ENCODE measurements at places on chromosomes 13 and 19. TPM values are rescaled to one million over a fixed set of nuclear protein-coding genes. Genes with fewer than 3 reads are reported as not detected.
A peak's percentile ranks its signal among the peaks of the same experiment; 100 is the strongest.

Gene SMIM24
- total RNA-seq: not detected

DNA sequence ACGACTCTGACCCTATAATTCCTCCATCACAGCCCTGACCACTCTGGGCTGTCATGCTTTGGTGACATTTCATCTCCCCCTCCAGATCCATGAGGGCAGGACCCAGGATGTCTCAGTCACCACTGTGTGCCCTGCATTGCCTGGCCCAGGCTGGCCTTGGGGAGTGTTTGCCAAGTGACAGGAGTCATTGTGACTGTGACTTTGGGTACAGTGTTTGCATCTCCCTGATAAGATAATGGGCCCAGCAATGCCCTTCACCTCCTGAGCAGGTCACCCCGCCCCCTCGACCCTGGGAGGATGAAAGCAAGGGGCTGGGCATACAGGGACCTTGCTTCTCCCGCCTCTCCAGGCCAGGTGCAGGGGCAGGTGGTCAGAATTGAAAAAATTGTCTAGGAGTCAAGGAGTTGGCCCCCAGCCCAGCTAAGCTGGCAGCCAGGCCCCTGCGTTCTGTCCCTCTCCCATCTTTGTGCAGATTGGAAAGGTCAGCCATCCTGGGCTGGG is 5.9 kb upstream of the ATP4A start:
- H3K27me3 ChIP-seq: no peaks in the 10 kb centered on the region
- no peaks in the 10 kb centered on the region for H3K4me1 ChIP-seq
- no peak overlapping the region for H3K27ac ChIP-seq
- no peak for DNase-seq
- H3K4me3 ChIP-seq: no peak overlapping the region

- H3K27me3 ChIP-seq: no peaks in the 10 kb centered on the region
- H3K4me1 ChIP-seq: no peaks in the 10 kb centered on the region
- DNase-seq: no peak
- H3K27ac ChIP-seq: no peak overlapping the region
- no peak overlapping the region for H3K4me3 ChIP-seq
Observed at GRCh38 chr13:37905736-37906135, 36.2 kb upstream of the TRPC4 start.

DNA sequence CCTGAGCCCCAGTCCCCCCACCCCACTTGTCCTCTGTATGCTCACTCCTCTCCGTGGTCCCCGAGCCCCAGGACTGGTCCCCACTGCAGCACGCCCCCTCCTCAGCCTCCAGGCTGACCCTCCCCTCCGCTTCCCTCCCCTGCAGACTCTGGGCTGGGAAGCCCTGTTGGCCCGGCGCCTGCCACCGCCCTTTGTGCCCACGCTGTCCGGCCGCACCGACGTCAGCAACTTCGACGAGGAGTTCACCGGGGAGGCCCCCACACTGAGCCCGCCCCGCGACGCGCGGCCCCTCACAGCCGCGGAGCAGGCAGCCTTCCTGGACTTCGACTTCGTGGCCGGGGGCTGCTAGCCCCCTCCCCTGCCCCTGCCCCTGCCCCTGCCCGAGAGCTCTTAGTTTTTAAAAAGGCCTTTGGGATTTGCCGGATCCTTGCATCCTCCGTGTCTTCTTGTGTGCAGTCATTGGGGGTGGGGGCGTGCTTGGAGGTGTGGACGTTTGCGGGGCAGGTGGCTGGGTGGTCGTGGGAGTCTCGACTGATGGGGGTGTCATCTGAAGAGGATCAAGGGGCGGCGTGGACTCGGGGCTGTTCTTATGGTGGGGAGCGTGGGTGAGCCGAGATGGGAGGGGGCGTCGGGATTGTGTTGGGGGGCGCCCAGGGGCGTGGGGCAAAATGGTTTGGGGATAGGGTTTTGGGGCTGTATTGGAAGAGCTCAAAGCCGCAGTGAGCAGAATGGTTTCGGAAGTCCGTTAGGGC is 3.5 kb downstream of the PTGER1 start:
- H3K4me3 ChIP-seq: no peak overlapping the region
- no peak overlapping the region for H3K27ac ChIP-seq
- no peak for DNase-seq
- peaks cover 15% of the 10 kb centered on the region for H3K4me1 ChIP-seq

DNA sequence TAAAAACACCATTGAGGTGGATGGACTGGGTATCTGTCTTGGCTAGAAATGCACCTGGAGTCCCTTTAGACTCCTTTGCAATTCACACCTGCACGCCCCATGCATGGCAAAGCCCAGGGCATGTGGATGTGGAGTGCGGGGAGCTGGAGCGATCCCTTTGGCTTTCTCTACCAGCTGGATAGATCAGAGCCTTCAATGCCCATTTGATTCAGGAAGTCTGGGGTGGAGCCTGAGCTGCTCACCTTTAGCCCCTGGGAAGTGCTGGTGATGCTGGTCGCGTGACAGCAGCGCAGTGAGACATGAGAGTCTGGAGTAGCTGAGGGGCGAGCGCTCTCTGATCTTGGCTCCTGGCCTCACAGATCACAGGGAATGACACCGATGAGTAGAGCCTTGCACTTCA is 4.8 kb upstream of the ZNF536 start:
- H3K36me3 ChIP-seq: no peaks in the 10 kb centered on the region
- no peaks in the 10 kb centered on the region for H3K4me1 ChIP-seq
- DNase-seq: no peak
- H3K27me3 ChIP-seq: no peaks in the 10 kb centered on the region
- H3K27ac ChIP-seq: no peak overlapping the region
- no peak overlapping the region for H3K4me3 ChIP-seq

Gene SPATA13
- total RNA-seq: 3.5 TPM

GRCh38 chr13:33016414-33017322 is at the start of gene KL:
TSS of gene KL (plus strand) at chr13:33016423. CDS start at chr13:33016441, 18 bp downstream.
- peak within 1 kb of the TSS; percentile 61 for H3K4me3 ChIP-seq
- DNase-seq: no peak
- peaks cover 12% of the 10 kb centered on the region for H3K27me3 ChIP-seq
- H3K27ac ChIP-seq: peak within 1 kb of the TSS; percentile 78
- H3K4me1 ChIP-seq: no peaks in the 10 kb centered on the region

DNA sequence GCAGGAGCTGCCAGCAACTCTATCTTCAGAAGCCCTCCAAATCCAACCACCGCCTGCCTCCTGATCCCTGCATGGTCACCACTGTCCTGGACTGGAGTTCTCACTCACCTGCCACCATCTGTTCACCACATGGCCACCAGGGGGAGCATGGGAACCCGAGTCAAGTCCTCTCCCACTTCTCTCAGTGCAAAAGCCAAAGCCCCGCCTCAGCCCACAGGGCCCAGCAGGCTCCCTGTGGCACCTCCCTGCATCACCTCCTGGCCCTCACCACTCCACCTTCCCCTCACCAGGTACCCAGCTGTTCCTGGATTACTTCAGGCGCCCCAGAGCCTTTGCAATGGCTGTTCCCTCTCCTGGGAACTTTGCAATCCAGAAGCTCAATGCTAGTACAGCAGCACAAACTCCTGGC is 5.3 kb downstream of the DHPS start:
- no peak overlapping the region for H3K27ac ChIP-seq
- H3K4me3 ChIP-seq: no peak overlapping the region
- peaks cover 78% of the 10 kb centered on the region for H3K36me3 ChIP-seq
- peak; percentile 57 for DNase-seq
- H3K27me3 ChIP-seq: no peaks in the 10 kb centered on the region
- peaks cover 12% of the 10 kb centered on the region for H3K4me1 ChIP-seq

- no peaks in the 10 kb centered on the region for H3K36me3 ChIP-seq
- DNase-seq: no peak
- no peak overlapping the region for H3K27ac ChIP-seq
- no peaks in the 10 kb centered on the region for H3K4me1 ChIP-seq
- H3K27me3 ChIP-seq: no peaks in the 10 kb centered on the region
Observed at GRCh38 chr13:69857183-69857821, 250.3 kb upstream of the ATXN8OS start.

DNA sequence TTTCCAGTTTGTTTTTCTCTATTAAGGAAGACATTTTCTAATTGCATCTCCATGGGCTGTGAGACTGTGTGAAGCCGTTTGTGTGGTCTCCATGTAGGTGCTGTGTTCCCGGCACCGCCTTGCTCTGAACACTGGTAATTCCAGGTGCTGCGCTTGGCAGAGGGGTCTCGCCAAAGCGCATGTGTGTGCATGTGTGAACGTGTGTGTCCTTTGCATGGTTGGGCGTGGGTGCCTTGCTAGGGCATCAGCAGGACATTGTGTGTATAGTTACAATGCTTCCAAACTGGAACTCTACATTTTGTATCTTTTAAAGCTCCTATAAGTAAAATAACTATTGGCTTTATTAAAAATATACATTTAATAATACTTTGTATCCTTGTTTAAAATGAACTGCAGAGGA is 9.8 kb upstream of the GPI start:
- no peak for DNase-seq
- no peak overlapping the region for H3K27ac ChIP-seq
- no peaks in the 10 kb centered on the region for H3K27me3 ChIP-seq
- no peak overlapping the region for H3K4me3 ChIP-seq

Gene ZNF525
- 0.29 TPM for total RNA-seq

Gene HSPB6
- total RNA-seq: 99.1 TPM

- no peak overlapping the region for H3K4me3 ChIP-seq
- no peak overlapping the region for H3K27ac ChIP-seq
- H3K27me3 ChIP-seq: no peaks in the 10 kb centered on the region
- no peak for DNase-seq
- no peaks in the 10 kb centered on the region for H3K36me3 ChIP-seq
- peaks cover 42% of the 10 kb centered on the region for H3K4me1 ChIP-seq
Observed at GRCh38 chr13:78655007-78655406, 3.9 kb downstream of the OBI1 start.

- no peak overlapping the region for H3K27ac ChIP-seq
- no peaks in the 10 kb centered on the region for H3K4me1 ChIP-seq
- no peak overlapping the region for H3K4me3 ChIP-seq
- H3K27me3 ChIP-seq: no peaks in the 10 kb centered on the region
- no peaks in the 10 kb centered on the region for H3K36me3 ChIP-seq
Observed at GRCh38 chr13:98280176-98280510, 103.1 kb upstream of the RNF113B start.

GRCh38 chr19:5641171-5641570 is 18.3 kb downstream of the SAFB start:
- H3K4me1 ChIP-seq: peaks cover 16% of the 10 kb centered on the region
- H3K36me3 ChIP-seq: no peaks in the 10 kb centered on the region
- H3K4me3 ChIP-seq: no peak overlapping the region
- H3K27ac ChIP-seq: no peak overlapping the region
- no peaks in the 10 kb centered on the region for H3K27me3 ChIP-seq

GRCh38 chr13:98405107-98405571 is 171.8 kb downstream of the STK24 start:
- no peaks in the 10 kb centered on the region for H3K36me3 ChIP-seq
- H3K4me3 ChIP-seq: no peak overlapping the region
- no peaks in the 10 kb centered on the region for H3K4me1 ChIP-seq
- no peaks in the 10 kb centered on the region for H3K27me3 ChIP-seq

GRCh38 chr19:49690656-49691242 is at the start of gene CPT1C:
TSS of gene CPT1C (plus strand) at chr19:49691116. CDS start at chr19:49692253, 1,137 bp downstream.
- peaks cover 10% of the 10 kb centered on the region for H3K4me1 ChIP-seq
- peaks cover 17% of the 10 kb centered on the region for H3K27me3 ChIP-seq
- DNase-seq: peak; percentile 55

Gene ZNF558
- 14.4 TPM for total RNA-seq

Gene TMPRSS9
- not detected for total RNA-seq

Gene ZNF154
- 1.2 TPM for total RNA-seq

DNA sequence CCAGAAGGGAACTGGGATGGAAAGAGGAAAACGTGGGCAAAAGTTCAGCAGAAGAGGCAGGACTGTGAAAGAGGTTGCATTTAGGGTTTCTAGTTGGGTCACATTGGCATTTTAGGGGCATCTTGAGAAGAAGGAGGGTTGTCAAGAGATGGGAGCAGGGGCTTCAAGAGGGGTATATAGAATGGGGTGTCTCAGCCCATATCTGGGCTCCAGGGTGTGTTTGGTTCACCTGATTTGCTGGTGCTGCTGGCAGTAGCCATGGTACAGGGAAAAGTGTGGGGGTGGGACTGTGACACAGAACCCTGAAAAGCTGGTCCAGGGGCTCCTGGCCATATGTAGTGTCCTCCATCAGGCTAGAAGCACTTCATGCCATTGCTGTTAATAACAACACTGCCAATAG is 22.5 kb downstream of the MAST3 start:
- peaks cover 12% of the 10 kb centered on the region for H3K4me1 ChIP-seq
- no peak overlapping the region for H3K4me3 ChIP-seq
- H3K27ac ChIP-seq: no peak overlapping the region
- H3K36me3 ChIP-seq: no peaks in the 10 kb centered on the region
- no peaks in the 10 kb centered on the region for H3K27me3 ChIP-seq

Gene DENND1C
- total RNA-seq: 0.27 TPM

GRCh38 chr13:63910511-63910910 is 2494.9 kb upstream of the PCDH20 start:
- no peak overlapping the region for H3K4me3 ChIP-seq
- no peaks in the 10 kb centered on the region for H3K27me3 ChIP-seq
- no peaks in the 10 kb centered on the region for H3K4me1 ChIP-seq
- DNase-seq: no peak
- no peak overlapping the region for H3K27ac ChIP-seq

GRCh38 chr13:74966275-74966674 is 515.7 kb downstream of the TBC1D4 start:
- H3K4me1 ChIP-seq: no peaks in the 10 kb centered on the region
- H3K27me3 ChIP-seq: no peaks in the 10 kb centered on the region
- no peaks in the 10 kb centered on the region for H3K36me3 ChIP-seq
- no peak for DNase-seq
- H3K27ac ChIP-seq: no peak overlapping the region
- H3K4me3 ChIP-seq: no peak overlapping the region

DNA sequence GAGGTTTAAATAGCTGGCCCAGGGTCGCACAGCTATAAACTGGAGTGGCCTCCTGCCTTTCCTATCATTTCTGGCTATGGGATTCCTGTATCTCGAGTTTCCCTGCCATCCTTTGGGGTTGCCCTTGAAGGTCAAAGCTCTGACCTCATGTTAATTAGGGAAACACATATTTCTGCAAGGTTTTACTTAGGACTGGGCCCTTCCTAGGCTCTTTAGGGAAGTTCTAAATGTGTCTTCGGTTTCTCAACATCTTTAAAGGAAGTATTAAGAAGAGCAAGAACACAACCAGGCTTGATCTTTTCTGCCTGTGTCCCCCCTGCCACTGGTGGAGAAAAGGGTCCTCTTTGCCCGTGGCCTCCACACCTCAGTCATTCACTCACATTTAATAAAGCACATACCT is 10.8 kb downstream of the LCP1 start:
- H3K27ac ChIP-seq: no peak overlapping the region
- H3K4me1 ChIP-seq: no peaks in the 10 kb centered on the region
- no peak overlapping the region for H3K4me3 ChIP-seq
- no peaks in the 10 kb centered on the region for H3K36me3 ChIP-seq
- H3K27me3 ChIP-seq: no peaks in the 10 kb centered on the region
- DNase-seq: no peak

Gene MAB21L1
- 3.6 TPM for total RNA-seq

GRCh38 chr19:46189971-46190888 is 39.3 kb upstream of the IGFL1 start:
- H3K27ac ChIP-seq: no peak overlapping the region
- H3K27me3 ChIP-seq: peaks cover 16% of the 10 kb centered on the region
- DNase-seq: no peak
- no peaks in the 10 kb centered on the region for H3K36me3 ChIP-seq
- no peak overlapping the region for H3K4me3 ChIP-seq
- H3K4me1 ChIP-seq: peaks cover 12% of the 10 kb centered on the region

- no peak overlapping the region for H3K27ac ChIP-seq
- H3K4me1 ChIP-seq: no peaks in the 10 kb centered on the region
- H3K27me3 ChIP-seq: peaks cover 2% of the 10 kb centered on the region
- DNase-seq: no peak
- no peak overlapping the region for H3K4me3 ChIP-seq
Observed at GRCh38 chr13:39641645-39642044, 13.8 kb upstream of the COG6 start.

Gene OSCAR
- total RNA-seq: 3.0 TPM

Measured in gastrocnemius medialis (tissue), 4 donors.